ENCODE measurements at places on chromosomes 7 and 10.

DNA sequence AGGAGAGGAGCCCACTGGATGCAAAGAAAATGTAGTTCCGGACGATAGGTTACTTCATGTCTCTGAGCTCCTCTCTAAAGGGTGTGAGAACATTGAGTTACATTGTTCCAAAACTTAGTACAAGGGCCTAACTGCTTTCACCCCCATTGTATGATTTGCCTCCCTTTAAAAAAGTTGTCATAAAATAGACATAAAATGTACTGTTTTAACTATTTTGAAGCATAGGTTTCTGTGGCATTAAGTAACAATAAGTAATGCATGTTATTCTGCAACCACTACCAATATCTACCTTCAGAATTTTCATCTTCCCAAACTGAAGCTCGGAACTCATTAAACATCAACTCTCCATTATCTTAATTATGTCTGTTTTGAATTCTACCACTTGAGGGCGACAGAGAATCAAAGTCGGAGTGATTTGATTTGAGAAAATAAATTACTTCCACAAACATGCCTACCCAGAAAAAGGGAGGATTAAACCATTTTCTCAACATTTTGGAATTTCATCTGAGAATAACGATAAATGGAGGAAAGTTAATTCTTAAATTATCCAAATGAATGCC lies 2.7 kb downstream of the IGFBP1 start:
- peak; percentile 20 for DNase-seq

- DNase-seq, result peak; percentile 1
Measured at GRCh38 chr7:45660201-45660900, 86.2 kb downstream of the ADCY1 start.

DNA sequence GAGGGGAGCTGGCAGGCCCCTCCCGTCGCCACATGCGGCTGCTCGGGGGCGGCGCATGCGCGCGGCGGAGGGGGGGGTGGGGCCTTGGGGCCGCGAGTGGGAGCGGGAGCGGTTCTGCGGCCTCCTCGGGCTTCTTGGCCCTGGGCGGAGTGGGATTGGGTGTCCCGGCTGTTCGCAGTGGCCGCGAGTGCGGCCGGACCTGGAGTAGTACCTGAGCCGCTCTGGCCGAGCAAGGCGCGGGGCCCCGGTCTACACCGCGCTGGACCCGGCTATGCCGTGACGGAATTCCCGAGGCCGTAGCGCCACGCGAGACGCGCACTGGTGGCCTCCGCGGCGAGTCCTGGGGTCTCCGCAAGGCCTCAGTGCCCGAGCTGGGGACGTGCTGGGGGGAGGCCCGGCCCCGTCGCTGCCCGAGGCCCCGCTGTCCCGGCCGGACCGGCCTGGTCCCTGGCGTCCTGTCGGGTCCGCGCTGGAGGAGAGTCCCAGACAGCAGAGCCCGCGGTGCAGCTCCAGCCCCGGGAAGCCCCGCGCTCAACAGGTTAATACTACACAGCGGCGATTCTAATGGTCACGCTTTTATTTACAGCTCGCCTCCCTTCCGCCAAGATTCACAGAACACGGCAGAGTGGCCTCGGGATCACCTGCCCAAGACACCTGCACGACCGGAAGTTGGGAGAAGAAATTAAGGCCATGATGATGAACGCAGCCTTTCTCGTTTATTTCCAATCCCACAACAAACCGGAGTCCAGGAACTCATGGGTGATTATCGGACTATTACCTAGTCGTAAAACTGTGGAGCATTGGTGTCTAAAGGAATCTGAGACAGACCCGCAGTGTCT lies 671 bp upstream of the PAXIP1 start:
- DNase-seq, result peak; percentile 85

DNA sequence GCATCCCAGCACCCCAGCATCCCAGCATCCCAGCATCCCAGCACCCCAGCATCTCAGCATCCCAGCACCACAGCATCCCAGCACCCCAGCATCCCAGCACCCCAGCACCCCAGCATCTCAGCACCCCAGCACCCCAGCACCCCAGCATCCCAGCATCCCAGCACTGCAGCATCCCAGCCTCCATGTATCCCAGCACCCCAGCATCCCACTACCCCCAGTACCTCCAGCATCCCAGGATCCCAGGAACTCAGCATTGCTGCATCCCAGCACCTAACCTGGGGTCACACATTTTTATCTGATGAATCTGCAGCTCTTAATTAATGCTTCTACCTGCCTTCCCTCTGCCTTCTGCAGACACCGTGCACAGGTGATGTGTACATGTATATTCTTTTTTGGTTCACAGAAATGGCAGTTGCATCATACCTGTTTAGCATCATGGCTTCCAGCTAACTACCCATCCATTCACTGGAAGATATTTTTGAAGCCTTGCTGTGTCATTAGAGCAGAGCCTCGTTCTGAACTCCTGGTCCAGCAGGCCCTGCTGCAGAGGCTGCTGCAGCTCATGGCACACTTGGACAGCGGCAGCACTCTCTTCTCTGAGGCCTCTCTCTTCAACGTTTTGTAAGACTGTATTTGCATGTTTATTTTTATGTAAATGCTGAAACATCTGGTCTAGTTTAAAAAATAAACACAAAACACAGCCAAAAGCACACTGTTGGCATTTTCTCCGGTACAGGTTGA lies 4.6 kb upstream of the CFAP46 start:
- no peak for DNase-seq

DNA sequence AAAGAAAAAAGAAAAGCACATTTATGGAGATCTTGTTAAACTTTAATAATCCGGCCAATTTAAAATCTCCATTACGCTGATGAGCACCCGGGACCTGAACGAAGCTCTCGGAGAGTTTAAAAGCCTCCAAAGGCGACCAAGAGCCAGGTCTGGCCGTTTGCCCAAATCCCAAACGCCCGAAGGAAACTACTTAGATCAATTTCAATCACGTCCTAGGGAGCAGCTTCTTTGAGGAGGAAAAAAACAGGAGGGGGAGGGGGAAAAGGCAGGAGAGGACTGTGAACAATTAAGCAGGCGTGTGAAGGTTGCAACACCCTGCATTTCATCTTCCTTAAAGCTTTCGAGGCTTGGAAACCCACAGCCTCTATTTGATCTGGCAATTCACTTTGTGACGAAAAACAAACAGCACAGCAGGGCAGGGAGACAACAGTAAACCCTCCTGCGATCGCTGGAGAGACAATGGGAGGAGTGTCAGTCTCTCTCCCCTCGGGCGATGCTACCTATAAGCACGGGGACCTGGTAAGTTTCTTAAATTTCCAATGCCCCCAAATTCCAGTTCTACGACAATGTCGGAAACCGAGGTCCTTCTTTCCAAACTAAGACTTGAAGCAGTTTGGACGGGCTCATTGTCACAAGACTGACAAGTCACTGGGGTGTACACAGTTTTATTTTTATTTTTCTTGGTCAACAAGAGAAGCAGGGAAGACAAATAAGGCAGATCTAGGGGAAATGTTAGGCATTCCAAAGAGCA lies 1.2 kb downstream of the KLF6 start:
- DNase-seq, result peak; percentile 51

DNA sequence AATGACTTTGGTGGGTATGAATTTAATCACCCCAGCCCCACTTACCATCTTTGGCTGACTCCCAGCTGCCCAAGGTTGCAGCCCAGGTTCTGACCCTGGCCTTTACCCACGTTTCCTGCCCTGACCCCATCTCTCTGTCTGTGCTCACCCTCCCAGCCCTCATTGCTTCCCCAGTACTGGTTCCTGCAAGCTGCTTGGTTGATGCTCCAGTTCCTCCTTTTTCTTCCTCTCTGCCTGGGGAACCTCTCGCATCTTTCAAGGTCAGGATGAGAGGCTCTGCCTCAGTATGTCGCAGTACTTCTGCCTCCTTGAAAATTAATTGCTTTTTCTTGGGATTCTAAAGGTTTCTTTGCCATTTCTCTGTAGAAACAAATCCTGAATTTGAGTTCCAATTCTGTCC lies 263.8 kb upstream of the ZNF32 start:
- DNase-seq, result no peak

- DNase-seq, result no peak
Measured at GRCh38 chr10:131461093-131461492, 149.6 kb upstream of the TCERG1L start.

DNA sequence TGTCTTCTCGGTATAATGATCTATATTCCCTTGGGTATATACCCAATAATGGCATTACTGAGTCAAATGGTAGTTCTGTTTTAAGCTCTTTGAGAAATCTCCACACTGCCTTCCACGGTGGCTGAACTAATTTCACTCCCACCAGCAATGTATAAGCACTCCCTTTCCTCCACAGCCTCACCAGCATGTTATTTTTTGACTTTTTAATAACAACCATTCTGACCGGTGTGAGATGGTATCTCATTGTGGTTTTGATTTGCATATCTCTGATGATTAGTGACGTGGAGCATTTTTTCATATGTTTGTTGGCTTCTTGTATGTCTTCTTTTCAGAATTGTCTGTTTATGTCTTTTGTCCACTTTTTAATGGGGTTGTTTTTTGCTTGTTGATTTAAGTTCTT lies 33.6 kb downstream of the KIAA1217 start:
- no peak for DNase-seq

DNA sequence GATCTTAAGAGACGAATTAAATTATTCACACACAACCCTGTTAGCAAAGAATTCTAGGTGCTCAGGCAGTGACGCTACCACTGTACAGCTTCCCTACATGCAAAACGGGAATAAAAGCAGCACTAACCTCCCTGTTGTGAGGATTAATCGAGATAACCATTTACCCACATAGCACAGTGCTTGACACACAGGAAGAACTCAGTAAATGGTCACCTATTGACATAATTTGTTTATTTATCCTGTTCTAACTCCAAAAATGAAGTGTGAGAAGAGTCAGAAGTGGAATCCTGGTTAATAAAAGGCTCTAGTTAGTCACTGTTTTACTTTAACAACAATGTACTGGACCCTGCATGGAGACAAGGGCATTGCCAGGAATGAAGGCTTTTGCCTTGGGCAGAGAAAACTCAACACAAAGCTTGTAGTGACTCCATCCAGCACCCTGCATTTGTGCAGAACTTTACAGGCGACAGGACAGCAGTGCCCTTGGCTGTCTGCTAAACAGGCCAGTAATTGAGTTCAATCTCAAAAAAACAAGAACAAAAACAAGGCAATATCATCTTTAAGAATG lies 103.8 kb downstream of the SORBS1 start:
- no peak for DNase-seq
